ENCODE measurements at places on chromosomes 7 and 10. TPM values are rescaled to one million over a fixed set of nuclear protein-coding genes. Genes with fewer than 3 reads are reported as not detected.

GRCh38 chr10:121832647-121833046 is 95.2 kb downstream of the ATE1 start:
- no peak overlapping the region for H3K4me3 ChIP-seq
- H3K27me3 ChIP-seq = no peaks in the 10 kb centered on the region
- no peaks in the 10 kb centered on the region for H3K4me1 ChIP-seq
- no peak for DNase-seq

DNA sequence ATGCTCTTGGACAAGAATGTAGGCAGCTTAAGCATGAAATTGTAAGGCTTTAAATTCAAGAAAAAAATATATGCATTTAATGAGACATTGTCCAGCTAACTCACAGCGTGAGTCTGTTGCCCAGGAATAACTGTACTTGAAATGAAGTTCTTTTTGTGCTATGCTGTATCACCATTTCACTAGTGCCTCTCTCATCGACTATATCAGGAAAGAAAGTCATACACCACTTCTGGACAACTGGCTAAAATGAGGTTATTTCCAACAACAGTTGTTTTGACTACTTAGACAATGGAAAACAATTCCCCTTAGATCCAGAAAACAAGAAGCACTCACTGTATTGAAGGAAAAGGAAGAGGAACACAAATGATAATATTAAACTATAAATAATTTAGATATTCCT is 251.8 kb downstream of the CRPPA start:
- no peak for DNase-seq
- no peak overlapping the region for H3K27ac ChIP-seq
- no peaks in the 10 kb centered on the region for H3K4me1 ChIP-seq
- H3K36me3 ChIP-seq = no peaks in the 10 kb centered on the region
- H3K4me3 ChIP-seq = no peak overlapping the region
- no peaks in the 10 kb centered on the region for H3K27me3 ChIP-seq

- peaks cover 45% of the 10 kb centered on the region for H3K27me3 ChIP-seq
- no peaks in the 10 kb centered on the region for H3K4me1 ChIP-seq
- no peak for DNase-seq
These were observed at the start of gene ADCYAP1R1 for GRCh38 chr7:31051598-31052486. Gene ADCYAP1R1, plus strand, starts transcription at chr7:31052308. Its CDS starts 10,957 bp downstream, at chr7:31063265.

- no peaks in the 10 kb centered on the region for H3K27me3 ChIP-seq
- no peaks in the 10 kb centered on the region for H3K36me3 ChIP-seq
- no peak overlapping the region for H3K4me3 ChIP-seq
- H3K27ac ChIP-seq = no peak overlapping the region
- no peaks in the 10 kb centered on the region for H3K4me1 ChIP-seq
- DNase-seq = no peak
These were observed 248.8 kb upstream of the NEBL start for GRCh38 chr10:21145751-21146435.

DNA sequence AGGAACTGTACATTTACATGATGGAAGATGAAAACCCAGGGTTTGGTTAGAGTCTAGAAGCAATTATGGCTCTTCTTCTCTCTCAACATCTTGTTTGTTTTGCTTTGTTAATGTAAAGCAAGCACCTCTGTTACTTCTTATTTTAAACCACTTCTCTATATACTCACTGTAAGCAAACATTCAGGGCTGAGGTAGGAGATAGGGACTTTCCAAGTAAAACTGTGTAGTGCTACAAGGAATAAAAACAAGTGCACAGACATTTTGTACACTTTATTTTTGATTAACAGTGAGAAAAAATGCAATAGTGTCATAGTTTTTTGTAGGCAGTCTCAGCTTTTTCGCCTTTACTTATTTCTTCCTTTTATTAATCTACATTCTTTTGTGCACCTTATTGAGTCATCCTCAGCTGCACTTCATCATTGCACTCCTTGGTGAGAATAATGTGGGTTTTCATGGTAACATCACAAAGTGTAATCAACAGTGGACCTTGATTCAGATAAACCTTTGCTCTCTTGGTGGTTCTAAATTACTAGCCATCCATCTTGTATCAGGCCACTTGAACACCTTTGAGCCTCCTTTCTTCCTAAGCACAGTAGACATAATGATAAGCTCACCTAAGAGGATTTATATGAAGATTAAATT is 52.9 kb downstream of the ELMO1 start:
- H3K36me3 ChIP-seq = no peaks in the 10 kb centered on the region
- no peak overlapping the region for H3K27ac ChIP-seq

DNA sequence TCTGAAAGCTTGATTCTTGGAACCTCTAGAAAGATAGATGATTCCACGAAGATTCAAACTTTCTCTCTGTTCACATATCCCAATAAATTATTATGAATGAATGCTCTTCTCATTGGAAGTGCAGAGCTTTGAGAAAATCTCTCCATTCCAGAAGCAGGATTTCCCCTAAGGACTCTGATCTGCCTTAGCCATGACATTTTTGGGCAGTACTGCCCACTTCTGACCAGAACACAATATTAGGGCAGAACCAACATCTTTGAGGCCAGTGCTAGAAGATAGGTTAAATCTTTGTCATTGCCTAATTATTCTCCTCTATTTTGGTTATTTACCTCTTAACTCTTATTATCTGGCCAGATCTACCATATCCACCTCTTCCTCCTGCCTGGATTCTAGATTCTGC is 49.9 kb downstream of the ARMC3 start:
- H3K27me3 ChIP-seq = peaks cover 6% of the 10 kb centered on the region
- H3K27ac ChIP-seq = no peak overlapping the region
- no peaks in the 10 kb centered on the region for H3K36me3 ChIP-seq
- DNase-seq = no peak
- H3K4me3 ChIP-seq = no peak overlapping the region

- no peak overlapping the region for H3K27ac ChIP-seq
- H3K27me3 ChIP-seq = no peaks in the 10 kb centered on the region
- H3K4me1 ChIP-seq = peaks cover 3% of the 10 kb centered on the region
- H3K36me3 ChIP-seq = peaks cover 24% of the 10 kb centered on the region
- no peak for DNase-seq
These were observed 37.1 kb upstream of the ZMIZ2 start for GRCh38 chr7:44711528-44711927.

DNA sequence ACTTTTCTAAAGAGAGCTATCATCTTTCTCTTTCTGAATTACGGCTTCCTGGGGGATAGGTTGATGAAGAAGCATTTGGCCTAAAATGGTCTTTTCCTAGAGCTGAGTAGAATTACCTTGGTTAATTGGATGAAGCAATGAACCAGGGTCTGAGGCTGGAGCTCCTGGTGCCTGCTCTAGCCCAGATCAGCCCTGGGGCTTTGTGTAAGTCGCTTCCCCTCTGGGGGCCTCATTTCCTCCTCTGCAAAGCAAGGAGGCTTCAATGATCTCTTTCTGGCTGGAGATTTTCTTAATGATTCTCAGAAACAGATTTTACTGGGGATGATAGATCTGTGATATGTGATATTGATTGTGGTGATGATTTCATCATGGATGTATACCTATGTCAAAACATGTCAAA is 3.5 kb upstream of the CPA2 start:
- H3K4me3 ChIP-seq = no peak overlapping the region
- no peak overlapping the region for H3K27ac ChIP-seq
- 0 out of 2 replicates have a peak, but pooled peaks cover 2% of the 10 kb centered on the region for H3K27me3 ChIP-seq
- no peak for DNase-seq
- no peaks in the 10 kb centered on the region for H3K4me1 ChIP-seq

- no peak for DNase-seq
- no peaks in the 10 kb centered on the region for H3K4me1 ChIP-seq
- no peak overlapping the region for H3K27ac ChIP-seq
- no peaks in the 10 kb centered on the region for H3K36me3 ChIP-seq
- no peak overlapping the region for H3K4me3 ChIP-seq
These were observed 61.8 kb upstream of the EEPD1 start for GRCh38 chr7:36090976-36091873.

GRCh38 chr10:89245802-89246201 is 5.8 kb downstream of the LIPA start:
- no peaks in the 10 kb centered on the region for H3K27me3 ChIP-seq
- H3K4me3 ChIP-seq = no peak overlapping the region
- DNase-seq = no peak
- no peaks in the 10 kb centered on the region for H3K36me3 ChIP-seq

- peaks cover 5% of the 10 kb centered on the region for H3K4me1 ChIP-seq
- H3K27me3 ChIP-seq = no peaks in the 10 kb centered on the region
- no peaks in the 10 kb centered on the region for H3K36me3 ChIP-seq
- no peak overlapping the region for H3K4me3 ChIP-seq
- DNase-seq = no peak
These were observed 7.4 kb upstream of the ZMYND11 start for GRCh38 chr10:127612-128432.

GRCh38 chr10:43965033-43965917 is 316.6 kb upstream of the ZNF32 start:
- no peaks in the 10 kb centered on the region for H3K36me3 ChIP-seq
- no peak overlapping the region for H3K4me3 ChIP-seq
- no peak overlapping the region for H3K27ac ChIP-seq
- DNase-seq = peak; percentile 26

- no peak overlapping the region for H3K27ac ChIP-seq
- no peaks in the 10 kb centered on the region for H3K36me3 ChIP-seq
- no peak overlapping the region for H3K4me3 ChIP-seq
- DNase-seq = no peak
- H3K4me1 ChIP-seq = no peaks in the 10 kb centered on the region
These were observed 23.3 kb upstream of the MNX1 start for GRCh38 chr7:157033483-157034473.

DNA sequence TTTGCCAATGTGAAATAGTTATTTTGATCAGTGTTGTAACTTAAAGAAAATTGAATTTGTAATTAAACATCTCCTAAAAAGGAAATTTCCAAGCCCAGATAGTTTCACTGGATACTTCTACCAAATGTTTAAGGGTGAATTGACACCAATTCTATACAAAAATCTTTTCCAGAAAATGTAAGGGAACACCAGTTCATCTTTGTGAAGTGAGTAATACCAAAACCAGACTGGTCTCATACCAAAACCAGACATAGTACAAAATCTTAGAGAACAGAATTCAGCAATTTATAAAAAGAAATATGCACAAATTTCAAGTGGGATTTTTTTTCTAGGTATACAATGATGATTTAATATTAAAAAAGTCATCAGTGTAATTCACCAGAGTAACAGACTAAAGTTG is 86.0 kb upstream of the ZNF32 start:
- H3K36me3 ChIP-seq = no peaks in the 10 kb centered on the region
- peak; percentile 32 for DNase-seq
- H3K27me3 ChIP-seq = no peaks in the 10 kb centered on the region
- no peak overlapping the region for H3K4me3 ChIP-seq
- peaks cover 9% of the 10 kb centered on the region for H3K4me1 ChIP-seq
- no peak overlapping the region for H3K27ac ChIP-seq

DNA sequence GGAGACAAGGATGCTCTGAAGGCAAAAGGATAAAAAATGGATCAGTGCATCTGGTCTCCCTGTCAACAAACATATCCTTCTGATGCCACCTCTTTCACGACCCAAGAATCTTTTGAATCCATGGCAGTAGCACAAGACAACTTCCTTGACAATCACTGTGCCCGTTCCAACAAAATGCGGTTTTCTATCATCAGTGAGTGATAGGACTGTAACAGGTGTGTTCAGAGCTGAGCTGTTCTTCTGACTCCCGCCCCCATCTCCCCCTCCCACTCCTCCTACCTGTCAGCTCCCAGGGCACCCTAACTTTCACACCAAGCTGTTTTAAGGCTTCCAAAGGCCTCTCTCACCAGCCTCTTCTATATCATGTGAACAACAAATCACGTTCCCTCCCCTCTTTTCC is 74.8 kb downstream of the PARD3 start:
- H3K4me3 ChIP-seq = peak overlapping the region; percentile 2
- peak overlapping the region; percentile 33 for H3K27ac ChIP-seq

DNA sequence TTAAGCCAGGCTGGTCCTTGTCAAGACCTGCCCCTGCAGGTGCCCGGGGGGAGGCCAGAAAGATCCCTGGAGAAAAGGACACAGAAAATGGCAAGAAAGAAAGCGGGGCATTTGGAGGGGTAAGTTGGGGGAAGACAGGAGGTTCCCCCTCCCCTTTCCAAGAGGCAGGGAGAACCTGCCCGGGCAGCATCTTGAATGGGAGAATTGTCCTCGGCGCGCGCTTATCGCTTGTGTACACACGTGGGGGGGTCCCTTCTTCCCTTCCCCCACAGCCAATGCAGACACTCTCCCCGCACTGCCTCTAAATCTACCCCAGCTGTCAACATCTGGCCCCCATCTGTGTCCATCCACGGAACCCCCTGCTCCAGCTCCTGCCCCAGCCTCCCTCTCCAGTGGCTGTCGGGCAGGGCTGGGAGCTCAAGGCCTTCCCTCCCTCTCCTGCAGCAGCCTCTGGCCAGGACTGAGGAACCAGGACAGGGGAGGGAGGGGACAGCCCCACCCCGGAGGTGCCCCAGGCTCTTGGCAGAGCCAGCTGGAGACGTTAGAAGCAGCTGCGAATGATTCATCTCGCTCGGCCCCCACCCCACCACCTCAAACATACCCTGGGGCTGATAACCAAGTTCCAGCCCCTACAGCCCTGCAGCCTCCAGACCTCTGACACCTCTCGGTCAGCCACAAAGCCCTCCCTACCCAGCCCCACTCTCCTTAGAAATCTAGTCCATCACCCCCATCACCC is 25.3 kb downstream of the EPHB4 start:
- peak overlapping the region; percentile 28 for H3K27ac ChIP-seq
- peaks cover 33% of the 10 kb centered on the region for H3K36me3 ChIP-seq
- peaks cover 18% of the 10 kb centered on the region for H3K4me1 ChIP-seq
- no peaks in the 10 kb centered on the region for H3K27me3 ChIP-seq
- peak; percentile 87 for DNase-seq

DNA sequence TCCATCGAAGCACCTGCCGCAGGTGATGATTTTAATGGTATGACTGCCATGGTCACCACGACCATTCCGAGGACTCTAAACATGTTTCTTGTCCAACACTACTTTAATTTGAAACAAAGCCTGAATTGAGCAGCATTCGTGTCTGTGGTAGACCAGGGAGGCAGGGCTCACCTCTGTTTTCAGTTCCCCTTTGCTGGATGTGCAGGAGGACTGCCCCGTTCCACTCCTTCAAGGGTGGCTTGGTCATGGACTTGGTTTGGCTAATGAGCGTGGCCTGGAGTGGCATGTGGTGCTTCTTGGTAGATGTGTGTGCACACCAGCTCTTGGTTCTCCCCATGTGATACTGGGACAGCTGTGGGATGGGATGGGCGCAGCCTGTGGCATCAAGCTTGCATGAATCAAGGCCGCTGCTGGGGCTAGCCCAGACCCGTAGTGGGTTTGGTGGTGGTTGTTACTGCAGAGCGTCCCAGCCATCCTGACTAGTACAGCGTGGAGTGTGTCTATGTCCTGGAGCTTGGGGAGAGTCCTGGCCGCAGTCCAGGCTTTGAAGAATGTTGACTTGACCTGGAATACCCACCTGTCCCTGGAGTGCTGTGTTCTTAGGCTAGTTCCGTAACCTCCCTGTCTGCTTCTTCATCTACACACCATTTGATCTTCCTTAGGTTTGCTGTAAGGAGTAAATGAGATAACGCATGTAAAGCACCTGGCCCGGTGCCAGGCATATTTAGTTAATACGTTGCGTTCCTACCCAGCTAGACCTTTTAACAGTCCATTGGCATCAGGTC is 34.8 kb downstream of the MGMT start:
- no peak for DNase-seq
- no peak overlapping the region for H3K27ac ChIP-seq
- peaks cover 2% of the 10 kb centered on the region for H3K36me3 ChIP-seq
- H3K4me3 ChIP-seq = no peak overlapping the region
- H3K4me1 ChIP-seq = 0 out of 2 replicates have a peak, but pooled peaks cover 2% of the 10 kb centered on the region
- no peaks in the 10 kb centered on the region for H3K27me3 ChIP-seq

SCD gene
- total RNA-seq = 49.2 TPM

NUTM2B gene
- total RNA-seq = under 0.01 TPM

SPAM1 gene
- total RNA-seq = not detected

KLF14 gene
- not detected for total RNA-seq

DLX5 gene
- not detected for total RNA-seq

FOXI2 gene
- not detected for total RNA-seq
